Tibial nerve (tissue), 4 donors: ENCODE measurements at places on chromosomes 11 and 22.

DNA sequence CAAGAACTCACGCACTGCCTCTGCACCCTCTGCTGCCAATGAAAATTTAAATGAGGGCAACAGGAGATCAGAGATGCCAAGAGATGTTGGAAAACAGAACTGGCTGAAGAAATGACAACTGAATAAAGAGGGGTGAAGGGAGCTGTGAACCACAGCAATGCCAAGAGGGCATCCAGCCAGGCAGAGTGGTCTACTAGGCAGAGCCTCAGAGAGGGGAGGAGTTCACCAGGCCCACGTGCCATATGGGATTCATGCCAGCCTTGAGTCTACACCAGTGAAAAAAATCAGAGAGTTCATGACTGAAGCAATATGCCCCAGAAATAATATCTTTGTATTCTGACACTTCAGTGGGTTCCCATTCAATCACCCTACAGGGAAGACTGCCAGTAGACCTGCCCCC is 4.4 kb downstream of the APOL2 start:
- DNase-seq = no peak

GRCh38 chr11:8573777-8574176 is 20.3 kb downstream of the STK33 start:
- no peak for DNase-seq

- DNase-seq = no peak
Measured at GRCh38 chr11:34204396-34205279, 99.2 kb downstream of the NAT10 start.

GRCh38 chr22:40270031-40270430 is 76.3 kb upstream of the ADSL start:
- no peak for DNase-seq

DNA sequence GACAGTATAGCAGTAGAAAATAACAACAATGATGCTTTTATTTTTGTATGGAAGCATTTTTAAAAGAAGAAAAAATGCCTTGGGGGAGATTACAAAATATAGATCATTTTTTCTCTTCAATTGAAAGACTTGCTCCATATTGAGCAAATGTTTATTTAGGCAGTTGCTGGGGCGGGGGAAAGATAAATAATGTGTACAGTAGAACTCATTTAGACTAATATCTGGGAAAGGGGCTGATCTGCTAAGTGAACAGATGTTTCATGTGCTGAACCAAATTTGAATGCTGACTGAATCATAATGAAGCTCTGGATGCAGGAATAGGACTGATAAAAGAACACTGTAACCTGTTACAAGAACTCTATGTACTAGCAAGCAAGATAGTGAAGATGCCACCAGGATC is 457.1 kb upstream of the TENM4 start:
- DNase-seq = no peak

DNA sequence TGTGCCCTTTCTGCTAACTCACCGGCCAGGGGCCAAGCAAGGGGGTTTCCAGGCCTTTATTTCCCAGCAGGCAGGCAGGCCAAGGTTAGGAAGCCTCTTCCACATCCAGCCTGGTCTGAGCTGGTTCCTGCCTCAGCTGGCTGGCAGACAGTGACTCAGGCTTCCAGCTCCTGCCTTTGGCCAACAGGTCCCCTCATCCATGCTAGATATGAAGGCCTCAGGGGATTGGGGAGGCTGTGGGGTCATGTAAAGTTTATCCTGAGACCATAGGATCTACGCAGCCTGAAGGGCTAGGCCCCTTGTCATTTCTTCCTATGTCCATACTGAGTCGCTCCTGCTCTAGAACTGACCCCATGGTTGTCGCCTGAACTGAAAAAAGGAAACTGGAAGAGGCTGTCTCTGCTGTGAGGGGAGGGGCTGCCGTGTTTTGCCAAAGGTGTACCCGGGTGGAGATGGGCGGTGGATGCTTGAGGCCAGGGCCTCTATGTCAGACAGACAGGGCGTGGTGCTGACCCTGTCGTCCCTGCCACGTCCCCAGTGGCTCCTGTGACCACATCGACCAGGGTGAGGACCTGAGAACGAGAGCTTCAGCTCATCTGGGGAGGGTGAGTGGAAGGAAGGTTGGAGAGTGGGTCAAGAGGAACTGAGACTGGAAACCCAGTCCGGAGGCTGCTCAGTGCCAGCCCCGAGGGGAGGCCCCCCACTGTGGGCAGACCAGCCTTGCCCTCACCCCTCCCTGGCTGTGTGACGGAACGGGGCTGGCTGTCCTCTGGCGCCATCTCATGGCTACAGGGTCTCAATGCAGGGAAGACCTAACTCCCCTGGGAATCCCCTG is 17.0 kb downstream of the P2RY6 start:
- DNase-seq = peak; percentile 65

GRCh38 chr11:61869429-61869707 is 22.0 kb downstream of the FADS3 start:
- no peak for DNase-seq

- DNase-seq = no peak
Measured at GRCh38 chr11:35810045-35810645, 133.7 kb upstream of the LDLRAD3 start.

- DNase-seq = no peak
Measured at GRCh38 chr11:114216796-114217180, 79.4 kb upstream of the NNMT start.
